Activated effector memory CD4-positive, alpha-beta T cell treated with Interleukin-2 at 50 U/mL for 16 hours (primary cell): ENCODE measurements at places on chromosomes 3 and 15.

DNA sequence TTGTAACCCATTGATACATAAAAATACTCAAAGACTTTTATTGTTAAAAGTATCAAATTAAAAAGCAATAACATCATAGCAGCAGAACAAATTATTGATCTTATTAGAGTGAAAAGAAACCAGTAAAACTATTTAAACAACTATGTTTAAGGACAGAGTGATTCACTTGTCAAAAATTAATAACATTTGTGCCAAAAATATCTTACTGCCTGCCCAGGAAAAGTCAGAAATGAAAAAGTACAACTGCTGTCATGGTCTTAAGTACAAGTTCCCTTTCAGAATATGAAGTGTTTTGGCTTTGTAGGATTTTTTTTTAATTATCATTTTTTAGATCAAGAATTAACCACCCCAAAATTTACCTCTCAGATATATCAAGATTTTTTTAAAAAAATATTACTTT is 3.4 kb downstream of the IFT57 start:
- DNase-seq, result no peak

GRCh38 chr3:53318522-53318921 is 28.8 kb downstream of the DCP1A start:
- DNase-seq, result no peak

GRCh38 chr15:85118581-85118980 is 136.9 kb downstream of the PDE8A start:
- no peak for DNase-seq

- no peak for DNase-seq
These were observed 34.1 kb upstream of the NR2C2 start for GRCh38 chr3:14913071-14913925.

- DNase-seq, result no peak
These were observed 110.2 kb downstream of the CMSS1 start for GRCh38 chr3:99927671-99928457.

DNA sequence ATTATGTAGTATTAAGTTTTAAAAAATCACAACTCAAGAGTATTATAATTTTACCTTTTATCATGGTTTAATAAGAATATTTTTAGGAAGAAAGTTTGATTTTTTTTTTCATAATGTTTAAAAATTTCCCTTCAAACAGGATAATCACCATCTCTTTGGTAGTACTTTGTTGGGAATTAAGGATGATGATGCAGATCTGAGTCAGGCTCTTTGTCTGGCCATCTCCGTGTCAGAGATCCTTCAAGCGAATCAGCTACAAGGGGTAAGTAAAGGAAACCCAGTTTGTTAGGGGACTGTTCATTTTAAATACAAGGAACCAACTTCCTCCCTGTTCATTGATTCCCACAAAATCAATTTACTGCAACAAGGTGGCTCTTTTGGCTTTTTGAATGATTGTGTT is 36.8 kb upstream of the NIT2 start:
- DNase-seq, result no peak

- no peak for DNase-seq
These were observed 60.9 kb upstream of the EIF1B start for GRCh38 chr3:40248591-40248990.

DNA sequence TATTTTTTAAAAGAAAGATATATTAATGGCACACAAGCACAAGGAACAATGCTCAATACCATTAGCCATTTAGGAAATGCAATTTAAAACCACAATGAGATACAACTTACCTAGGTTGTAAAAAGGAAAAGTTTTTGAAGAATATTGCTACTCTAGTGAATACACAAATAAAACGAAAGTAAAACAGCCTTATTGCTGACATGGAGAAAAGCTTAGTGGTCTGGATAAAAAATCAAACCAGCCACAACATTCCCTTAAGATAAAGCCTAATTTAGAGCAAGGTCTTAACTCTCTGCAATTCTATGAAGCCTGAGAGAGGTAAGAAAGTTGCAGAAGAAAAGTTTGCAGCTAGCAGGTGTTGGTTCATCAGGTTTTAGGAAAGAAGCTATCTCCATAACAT is 892.7 kb upstream of the ALCAM start:
- no peak for DNase-seq

DNA sequence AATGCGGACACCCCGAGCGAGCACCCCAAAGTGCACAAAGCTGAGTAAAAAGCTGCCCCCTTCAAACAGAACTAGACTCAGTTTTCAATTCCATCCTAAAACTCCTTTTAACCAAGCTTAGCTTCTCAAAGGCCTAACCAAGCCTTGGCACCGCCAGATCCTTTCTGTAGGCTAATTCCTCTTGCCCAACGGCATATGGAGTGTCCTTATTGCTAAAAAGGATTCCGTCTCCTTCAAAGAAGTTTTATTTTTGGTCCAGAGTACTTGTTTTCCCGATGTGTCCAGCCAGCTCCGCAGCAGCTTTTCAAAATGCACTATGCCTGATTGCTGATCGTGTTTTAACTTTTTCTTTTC is 5.3 kb downstream of the BHLHE40 start:
- no peak for DNase-seq

DNA sequence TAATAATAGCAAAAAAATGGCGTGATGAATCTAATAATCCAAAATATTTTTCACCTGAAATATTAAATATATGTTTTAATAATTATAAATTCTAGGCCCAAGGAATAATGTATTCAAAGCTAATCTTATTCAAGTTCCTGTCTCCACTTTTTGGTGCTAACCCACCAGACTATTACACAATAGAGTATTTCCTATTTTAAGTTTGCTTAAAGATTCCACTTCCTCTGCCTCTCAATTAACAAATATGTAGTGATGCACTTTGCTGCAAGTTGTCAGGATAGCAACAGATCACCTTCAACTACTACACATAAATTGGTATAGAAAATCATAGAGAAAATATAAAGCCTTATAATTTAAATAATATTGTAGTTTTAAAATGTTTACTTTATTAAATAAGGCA is 467.5 kb downstream of the C3orf38 start:
- DNase-seq, result no peak

DNA sequence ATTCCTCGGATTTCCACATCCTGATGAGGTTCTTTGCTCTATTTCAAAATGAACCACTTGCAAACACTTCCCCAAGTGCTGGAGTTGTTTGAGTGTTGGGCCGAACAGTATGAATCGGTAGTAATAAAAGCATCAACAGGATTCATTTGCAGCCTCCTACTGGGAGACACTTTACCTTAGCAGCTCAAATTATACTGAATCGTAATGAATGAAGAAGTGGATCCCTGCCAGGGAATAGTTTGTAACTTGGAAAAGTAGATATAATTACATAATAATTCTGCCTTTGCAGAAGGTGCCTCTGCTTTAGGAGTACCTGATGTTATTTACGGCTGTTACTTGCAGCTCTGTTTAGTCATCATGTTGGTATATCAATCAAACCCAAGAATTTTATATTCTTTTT is 669.1 kb downstream of the CADM2 start:
- DNase-seq, result no peak

GRCh38 chr3:2212206-2212605 is 113.5 kb downstream of the CNTN4 start:
- no peak for DNase-seq

DNA sequence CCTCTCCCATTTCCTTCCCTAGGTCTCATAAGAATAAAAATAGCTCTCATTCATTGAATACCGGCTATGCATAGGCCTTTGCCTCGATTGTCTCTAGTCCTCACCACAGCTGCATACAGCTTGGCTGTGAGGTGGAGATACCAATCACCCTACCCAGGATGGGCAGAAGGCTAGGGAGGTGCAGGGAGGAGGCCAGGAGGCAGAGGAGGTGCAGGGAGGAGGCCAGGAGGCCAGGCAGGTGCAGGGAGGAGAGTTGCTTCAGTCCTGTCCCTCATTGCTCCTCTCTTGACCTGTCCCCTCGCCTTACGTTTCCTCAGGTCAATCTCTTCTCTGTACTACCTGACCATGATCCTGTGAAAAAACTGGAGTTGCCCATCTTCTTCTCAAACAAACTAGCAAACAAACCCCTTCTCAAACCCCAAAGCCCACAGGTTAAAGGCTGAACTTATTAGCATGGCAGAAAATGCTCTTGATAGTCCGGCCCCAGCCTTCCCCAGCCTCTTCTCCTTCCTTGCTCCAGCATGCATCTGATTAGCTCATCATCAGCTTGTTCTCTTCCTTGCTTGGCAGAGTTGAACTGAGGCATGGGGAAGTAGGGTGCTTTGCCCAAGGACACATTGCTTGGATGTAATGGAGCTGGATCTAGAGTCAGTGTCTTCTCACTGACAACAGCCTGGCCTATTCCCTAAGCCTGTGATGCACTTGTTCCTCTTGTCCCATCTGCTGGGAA is 15.8 kb downstream of the PODXL2 start:
- no peak for DNase-seq

GRCh38 chr15:42371096-42371495 is 11.8 kb downstream of the CAPN3 start:
- DNase-seq, result no peak

DNA sequence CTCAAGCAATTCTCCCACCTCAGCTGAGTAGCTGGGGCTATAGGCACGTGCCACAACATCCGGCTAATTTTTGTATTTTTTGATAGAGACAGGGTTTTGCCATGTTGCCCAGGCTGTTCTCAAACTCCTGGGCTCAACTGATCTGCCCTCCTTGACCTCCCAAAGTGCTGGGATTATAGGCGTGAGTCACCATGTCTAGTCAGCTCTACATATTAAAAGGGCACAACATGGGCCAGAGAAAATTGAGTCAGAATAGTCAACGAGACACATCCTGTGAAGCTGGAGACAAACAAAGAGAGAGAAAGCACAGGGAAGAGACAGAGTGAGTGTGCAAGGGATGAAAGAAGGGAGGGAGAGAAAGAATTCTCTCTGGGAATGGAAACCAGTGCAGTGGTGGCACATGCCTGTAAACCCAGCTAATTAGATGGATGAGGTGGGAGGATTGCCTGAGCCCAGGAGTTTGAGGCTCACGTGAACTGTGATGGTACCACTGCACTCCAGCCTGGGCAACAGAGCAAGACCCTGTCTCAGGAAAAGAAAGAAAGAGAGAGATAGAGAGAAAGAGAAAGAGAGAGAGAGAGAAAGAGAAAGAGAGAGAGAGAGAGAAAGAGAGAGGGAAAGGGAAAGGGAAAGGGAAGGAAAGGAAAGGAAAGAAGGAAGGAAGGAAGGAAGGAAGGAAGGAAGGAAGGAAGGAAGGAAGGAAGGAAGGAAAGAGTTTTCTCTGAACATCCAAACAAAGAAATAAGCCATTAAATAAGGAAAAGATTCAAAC is 107.2 kb upstream of the SLC25A36 start:
- no peak for DNase-seq

- DNase-seq, result no peak
These were observed 76.1 kb upstream of the PPP2R3A start for GRCh38 chr3:135889443-135889842.

GRCh38 chr15:70560617-70561328 is 202.6 kb downstream of the UACA start:
- DNase-seq, result no peak

GRCh38 chr3:13452490-13453335 is 27.4 kb upstream of the HDAC11 start:
- DNase-seq, result peak; percentile 13

DNA sequence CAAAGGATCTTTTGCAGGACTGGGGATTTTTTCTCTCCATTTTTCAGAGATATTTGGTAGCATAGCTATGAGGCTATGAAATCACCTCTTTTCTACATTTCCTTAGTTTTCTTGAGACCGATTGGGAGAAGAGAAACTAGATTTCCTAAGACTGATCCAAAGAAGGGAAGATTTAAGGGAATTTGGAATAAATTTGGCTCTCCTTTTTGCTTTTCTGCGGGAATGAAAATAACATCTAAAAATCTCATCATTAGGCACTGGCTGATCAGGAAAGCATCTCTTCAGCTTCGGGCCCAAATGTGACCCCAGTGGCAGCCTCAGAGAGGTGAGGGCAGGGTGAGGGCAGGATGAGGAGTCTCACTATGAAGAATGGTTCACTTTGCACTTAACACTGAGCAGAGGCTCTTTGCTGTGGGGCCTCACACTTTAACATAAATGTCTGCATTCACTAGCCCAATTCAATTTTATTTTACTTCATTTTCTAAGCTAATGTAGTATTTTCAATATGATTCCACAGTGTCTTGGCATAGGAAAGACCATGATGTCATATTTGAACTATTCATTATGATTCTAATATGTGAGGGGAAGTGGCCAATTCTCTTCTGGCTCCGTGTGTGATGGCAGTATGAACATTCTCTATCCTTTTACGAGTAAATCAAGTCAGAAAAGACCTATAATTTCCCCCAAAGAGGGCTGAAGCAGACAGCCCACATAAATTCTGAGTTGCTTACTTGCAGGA is 193.2 kb downstream of the MEX3B start:
- no peak for DNase-seq

DNA sequence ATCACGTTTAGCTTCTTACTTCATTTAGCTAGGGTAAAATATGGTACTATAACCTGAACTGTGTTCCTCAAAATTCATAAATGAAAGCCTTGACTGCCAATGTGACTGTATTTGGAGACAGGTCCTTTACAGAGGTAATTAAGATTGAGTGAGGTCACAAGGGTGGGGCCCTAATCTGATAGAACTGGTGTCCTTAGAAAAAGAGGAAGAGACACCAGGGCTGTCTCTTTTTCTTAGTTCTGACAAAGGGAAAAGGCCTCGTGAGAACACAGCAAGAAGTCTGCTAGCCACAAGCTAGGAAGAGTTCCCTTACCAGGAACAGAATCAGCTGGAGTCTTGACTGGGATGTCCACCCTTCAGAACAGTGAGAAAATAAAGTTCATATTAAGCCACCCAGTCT is 162.7 kb downstream of the GMNC start:
- no peak for DNase-seq

- DNase-seq, result peak; percentile 67
These were observed 525.5 kb upstream of the CFAP20DC start for GRCh38 chr3:59575113-59576001.

- no peak for DNase-seq
These were observed 27.3 kb upstream of the UMPS start for GRCh38 chr3:124702950-124703349.

DNA sequence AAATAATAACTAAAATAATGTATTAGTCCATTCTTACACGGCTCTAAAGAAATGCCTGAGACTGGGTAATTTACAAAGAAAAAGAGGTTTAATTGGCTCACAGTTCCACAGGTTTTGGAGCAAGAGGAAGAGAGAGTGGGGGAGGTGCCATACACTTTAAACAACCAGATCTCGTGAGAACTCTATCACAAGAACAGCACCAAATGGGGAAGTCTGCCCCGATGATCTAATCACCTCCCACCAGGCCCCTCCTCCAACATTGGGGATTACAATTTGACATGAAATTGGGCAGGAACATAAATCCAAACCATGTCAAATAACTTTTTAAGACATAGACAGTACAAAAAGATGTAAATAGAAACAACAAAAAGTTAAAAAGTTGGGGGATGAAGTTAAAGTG is 63.2 kb downstream of the ILDR1 start:
- DNase-seq, result no peak

DNA sequence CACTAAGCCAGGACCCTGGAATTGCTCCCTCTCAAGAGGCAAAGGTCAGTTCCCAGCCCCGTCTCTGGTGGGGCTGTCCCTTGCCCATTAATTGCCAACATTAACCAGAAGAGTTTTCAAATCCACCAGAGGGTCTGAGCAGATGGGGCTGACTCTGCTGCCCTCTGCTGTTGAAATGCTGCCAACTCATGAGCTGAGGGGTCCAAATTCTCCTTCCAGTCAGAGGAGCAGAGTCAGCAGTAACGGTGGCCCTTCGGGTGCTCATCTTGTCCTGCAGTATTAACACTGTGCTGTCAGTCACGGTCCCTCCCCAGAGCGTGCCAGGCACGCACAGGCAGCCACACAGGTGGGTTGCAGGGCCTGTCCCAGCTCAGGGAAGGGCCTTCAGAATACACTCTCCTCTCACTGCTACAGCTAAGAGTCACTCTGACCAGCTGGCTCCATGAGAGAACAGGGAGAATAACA is 10.7 kb upstream of the SPTBN5 start:
- peak; percentile 63 for DNase-seq

GRCh38 chr3:129520960-129521359 is 7.5 kb upstream of the RHO start:
- no peak for DNase-seq
